Right renal pelvis (tissue), 4 donors: ENCODE measurements at places on chromosomes 12 and 14.

- no peak for DNase-seq
These were observed 4.0 kb downstream of the P2RX2 start for GRCh38 chr12:132622437-132623071.

- DNase-seq = no peak
These were observed 337.5 kb downstream of the FLRT2 start for GRCh38 chr14:85867450-85867849.

- no peak for DNase-seq
These were observed 16.8 kb downstream of the GPATCH2L start for GRCh38 chr14:76168531-76168930.

GRCh38 chr12:117441751-117442150 is 80.3 kb upstream of the NOS1 start:
- DNase-seq = no peak

DNA sequence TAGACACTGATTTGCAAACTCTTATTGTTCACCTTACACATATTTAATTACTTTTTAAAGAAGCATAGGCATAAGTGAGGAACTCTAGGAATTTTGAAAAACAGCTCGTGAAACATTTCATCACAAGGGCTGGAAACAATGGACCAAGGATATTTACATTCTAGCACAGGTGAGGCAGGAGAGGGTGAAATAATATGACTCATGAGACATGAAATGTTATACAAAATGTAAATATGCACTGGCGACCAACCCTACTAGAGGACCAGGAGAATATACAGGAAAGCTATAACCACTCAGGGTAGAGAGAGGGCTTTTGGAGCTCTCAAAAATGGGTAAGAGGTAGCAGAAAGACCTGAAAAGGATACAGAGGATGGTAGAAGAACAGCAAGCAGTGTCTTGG is 115.3 kb downstream of the PTGER2 start:
- no peak for DNase-seq

DNA sequence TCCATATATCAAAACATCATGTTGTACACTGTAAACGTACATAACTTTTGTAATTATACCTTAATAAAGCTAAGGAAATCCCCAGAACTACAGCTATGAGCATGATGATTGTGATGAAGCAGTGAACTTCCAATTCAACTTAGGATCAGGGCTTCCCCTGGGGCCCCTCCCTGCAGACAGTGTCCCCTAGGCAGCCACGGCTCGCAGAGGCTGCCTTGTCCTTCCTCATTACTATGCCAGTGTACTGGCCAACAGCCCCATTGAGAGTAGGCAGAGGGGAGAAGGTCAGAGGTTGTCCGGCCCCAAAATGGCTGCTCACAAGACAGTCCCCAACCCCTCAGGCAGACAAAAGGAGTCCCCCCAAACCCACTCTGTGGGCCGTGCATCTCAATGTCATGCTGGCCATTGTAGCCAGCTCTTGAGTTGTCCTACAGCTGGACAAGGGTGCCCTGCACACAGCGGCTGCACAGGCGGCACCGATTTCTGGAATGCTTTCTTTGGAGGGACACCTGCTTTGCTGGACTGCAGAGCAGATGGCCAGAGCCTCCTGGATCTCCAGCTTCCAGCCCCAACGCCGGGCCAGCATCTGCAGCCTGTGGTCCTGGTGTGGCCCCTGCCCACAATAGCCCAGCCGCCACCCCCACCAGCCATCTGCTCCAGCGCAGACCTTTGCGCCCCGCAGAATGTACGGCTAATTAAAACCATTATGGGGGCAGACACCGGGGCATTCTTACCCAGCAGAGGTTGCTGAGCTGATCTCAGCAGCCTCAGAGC is 46.1 kb downstream of the NIN start:
- no peak for DNase-seq

- no peak for DNase-seq
These were observed 2.1 kb downstream of the USP5 start for GRCh38 chr12:6854036-6854435.

- no peak for DNase-seq
These were observed 207.0 kb downstream of the CALM1 start for GRCh38 chr14:90603841-90604240.

DNA sequence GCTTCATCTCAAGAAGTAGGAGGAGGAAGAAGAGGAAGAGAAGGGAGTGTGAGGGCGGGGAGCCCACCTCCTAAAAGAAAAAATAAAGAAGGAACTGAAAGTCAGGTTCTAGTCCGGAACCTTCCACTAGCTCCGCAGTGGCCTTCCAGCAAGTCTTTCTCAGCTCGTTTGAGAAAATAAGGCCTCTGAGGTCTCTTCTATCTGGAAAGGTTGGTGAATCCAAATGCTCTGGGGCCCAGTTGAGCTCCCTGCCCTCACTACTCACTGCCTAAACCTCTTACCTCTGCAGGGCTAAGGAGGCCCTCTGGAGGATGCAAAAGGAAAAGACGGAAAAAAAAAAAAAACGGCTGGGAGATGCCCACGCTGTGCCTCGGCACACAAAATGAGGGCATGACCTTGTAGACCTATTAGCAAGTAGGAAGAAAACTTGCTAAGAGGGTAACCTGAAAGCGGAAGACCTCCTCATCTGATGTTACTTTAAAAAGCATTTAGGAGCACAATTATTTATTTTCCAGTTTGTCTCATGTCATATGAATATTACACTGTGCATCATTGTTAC is 35.9 kb downstream of the FBLN5 start:
- DNase-seq = no peak

- no peak for DNase-seq
These were observed 149.1 kb downstream of the BMP4 start for GRCh38 chr14:53807542-53807941.

DNA sequence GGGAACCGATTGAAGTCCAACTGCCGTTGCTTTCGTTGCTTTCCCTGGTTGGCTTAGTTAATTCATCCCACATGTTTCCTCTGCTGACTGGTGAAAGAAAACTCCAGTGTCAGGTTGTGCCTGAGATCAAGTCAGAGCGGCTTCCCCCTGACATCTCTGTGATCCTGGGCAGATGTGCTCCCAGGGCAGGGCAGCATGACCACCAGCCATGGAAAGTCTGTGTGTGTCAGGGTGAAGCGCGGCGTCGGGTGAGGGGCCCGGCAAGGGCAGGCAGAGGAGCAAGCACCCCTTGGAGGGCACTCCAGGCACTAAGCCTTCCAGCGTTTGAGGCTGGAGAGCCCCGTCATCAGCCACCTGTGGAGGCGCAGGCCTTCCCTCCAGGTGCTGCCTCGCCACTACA is 54.5 kb upstream of the IGF1 start:
- no peak for DNase-seq

DNA sequence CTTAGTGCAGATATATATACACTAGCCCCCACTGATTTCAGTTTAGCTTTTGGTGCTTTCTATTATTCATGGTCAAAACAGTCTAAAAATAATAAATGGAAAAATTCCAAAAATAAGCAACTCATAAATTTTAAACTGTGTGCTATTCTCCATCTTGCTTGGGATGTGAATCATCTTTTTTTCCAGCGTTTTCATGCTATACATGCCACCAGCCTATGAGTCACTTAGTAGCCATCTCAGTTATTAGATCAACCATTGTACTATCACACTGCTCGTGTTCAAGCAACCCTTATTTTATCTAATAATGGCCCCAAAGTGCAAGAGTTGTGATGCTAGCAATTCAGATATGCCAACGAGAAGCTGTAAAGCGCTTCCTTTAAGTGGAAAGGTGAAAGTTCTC is 73.9 kb upstream of the KRR1 start:
- no peak for DNase-seq

- no peak for DNase-seq
These were observed 183.8 kb upstream of the HIF1A start for GRCh38 chr14:61511558-61511948.

- DNase-seq = peak; percentile 7
These were observed 14.1 kb downstream of the CCDC63 start for GRCh38 chr12:110860833-110861296.

- DNase-seq = no peak
These were observed 193.3 kb upstream of the C14orf180 start for GRCh38 chr14:104386151-104386841.

DNA sequence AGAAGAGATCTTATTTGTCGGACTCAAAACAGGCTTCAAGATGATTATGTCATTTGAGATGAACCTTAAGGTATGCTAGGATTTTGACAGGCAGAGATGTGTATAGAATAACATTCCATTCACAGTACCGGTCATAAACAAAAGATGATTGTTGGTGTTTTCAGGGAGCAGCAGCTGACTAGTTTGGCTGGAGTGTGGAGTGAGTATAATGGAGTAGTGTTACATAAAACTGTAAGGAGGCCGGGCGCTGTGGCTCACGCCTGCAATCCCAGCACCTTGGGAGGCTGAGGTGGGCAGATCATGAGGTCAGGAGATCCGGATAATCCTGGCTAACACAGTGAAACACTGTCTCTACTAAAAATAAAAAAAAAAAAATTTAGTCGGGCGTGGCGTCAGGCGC is 23.9 kb downstream of the SERPINA10 start:
- DNase-seq = no peak

DNA sequence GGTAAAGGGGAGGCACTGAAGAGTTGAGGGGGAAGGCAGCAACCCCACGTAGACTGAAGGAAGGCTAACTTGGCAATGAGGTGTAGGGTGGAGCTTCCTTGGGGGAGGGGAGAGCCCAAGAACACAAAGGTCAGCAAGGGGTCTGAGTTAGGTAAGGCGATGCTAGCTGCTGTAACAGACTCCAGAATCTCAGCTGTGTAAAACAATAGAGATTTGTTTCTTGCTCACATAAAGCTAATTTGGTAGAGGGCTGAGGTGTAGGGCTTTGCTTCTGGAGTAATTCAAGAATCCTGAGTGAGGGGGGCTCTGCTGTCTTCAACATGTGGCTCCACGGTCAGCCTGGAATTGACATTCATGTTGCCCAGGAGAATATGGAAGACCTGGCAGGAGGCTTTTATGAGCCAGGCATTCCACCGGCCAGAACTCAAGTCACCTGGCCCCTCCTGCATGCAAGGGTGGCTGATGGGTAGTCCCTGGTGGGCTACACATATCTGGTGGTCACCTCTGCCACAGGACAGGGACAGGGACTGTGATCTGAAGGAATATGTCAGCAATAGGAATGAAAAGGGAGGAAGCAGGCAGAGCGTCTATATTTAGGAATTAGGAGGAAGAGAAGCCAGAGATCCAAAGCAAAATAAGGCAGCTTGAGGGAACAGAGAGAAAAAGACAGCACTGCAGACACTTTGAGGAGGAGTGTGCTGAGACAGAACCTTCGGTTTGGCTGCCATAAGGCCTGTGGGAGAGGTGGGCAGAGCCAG is 153.7 kb downstream of the ZFP36L1 start:
- DNase-seq = no peak

- DNase-seq = no peak
These were observed 72.9 kb upstream of the FRMD6 start for GRCh38 chr14:51578853-51579252.

DNA sequence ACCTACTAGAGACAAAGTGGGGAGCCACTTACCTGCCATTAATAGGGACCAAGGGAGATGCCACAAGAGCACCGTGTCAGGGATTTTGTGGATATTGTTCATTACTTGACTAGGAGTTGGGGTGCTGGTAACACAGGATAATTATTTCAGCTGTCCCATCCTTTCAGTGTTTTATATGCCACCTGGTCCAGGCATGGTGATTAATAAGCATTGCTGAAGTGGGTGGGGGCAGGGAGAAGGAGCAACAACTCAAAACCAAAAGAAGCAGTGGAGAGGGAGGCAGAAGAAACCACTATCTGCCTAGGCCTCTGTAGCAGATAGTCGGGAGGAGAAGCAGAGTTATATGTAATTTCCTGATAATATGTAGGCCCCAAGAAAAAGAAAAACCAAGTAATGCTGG is 184.6 kb downstream of the NPAS3 start:
- DNase-seq = no peak

DNA sequence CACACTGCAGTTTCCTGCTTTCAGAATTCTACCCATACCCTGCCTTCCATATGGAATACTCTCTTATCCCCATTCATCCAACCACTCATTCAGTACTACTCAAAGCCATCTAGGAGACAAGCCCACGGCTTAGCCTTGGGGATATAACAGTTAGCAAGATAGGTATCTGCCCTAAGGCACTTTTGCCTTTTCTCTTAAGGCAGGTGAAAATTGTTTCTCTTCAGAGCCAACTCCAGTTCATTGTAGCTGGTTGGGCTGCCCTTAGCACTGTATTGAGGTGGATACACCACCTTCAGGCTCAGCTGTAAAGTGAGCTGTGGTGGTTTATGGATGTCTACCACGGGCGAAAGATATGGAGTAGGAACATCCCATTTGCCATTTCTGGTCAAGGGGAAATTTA is 729.7 kb upstream of the TBX3 start:
- DNase-seq = no peak

DNA sequence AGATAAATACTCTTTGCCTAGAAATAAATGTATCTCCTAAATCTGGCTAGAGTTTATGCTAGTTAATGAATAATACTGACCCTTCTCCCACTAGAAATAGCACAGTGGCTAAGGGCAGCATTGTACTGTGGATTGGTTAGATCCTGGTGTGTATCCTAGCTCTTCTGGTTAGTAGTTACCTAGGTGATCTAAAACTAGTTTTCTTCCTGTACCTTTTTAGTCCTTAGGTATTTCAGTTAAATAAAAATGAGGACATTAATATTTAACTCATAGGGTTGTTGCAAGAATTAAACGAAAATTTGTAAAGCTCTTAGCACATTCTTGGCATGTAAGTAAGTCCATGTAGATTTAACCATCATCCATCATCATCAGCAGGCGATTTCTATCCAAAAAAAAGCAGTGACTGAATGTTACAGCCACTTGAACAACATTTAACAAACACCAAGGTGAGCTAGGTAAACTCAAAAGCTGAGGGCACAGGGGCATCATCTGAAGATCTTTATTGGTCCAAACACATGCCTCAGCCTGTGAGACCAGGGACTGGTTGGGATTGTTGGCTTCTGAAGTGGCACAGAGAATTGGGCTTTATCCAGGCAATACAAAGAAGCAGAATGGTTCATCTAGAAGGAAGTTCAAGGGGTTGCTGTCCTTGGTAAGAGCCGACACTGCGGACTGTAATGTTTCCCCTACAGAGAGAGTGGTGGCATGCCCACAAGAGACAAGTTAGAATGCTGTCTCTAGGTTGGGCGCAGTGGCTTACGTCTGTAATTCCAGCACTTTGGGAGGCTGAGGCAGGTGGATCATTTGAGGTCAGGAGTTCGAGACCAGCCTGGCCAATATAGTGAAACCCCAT is 100.8 kb downstream of the GAS2L3 start:
- no peak for DNase-seq

DNA sequence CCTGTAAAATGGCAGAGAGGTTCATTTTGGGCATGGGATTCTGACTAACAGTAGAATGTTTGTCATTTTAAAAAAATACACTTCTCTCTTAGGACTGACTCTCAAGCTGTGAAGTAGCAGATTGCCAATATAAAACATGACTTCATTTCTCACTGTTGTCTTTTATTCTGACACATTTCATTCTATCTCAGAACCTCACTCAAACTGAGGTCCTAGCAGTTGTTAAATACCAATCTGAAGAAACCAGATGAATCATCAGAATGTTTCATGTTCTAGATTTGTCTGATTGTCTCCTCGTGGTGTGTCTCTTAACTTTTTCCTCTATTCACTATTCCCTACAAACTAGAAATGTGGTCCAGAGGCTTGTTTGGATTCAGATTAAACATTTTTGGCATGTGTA is 276.5 kb upstream of the NPAS3 start:
- no peak for DNase-seq
